CD8-positive, alpha-beta memory T cell (primary cell): ENCODE measurements at places on chromosomes 6 and 20.

DNA sequence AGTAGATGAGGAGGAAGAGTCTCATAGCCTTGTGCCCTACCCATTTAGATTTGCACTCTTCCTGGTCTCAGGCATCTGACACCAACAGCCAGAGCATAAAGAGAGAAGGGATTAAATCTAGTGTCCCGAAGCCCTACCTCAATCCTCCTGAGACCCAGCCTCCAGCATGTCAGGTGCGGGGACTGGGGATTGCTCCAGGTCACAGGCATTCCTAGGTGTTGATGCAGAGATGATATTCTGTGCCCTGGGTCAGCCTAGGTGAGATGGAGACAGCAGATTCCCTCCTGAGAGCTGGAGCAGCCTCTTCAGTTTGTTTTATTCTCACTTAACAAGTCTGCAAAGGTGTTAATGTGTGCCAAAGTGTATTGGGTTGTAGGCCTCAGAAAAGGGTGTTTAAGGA, 89.8 kb downstream of the ANKRD6 start:
- DNase-seq: no peak

GRCh38 chr6:23905133-23905815, 220.7 kb upstream of the NRSN1 start:
- no peak for DNase-seq

GRCh38 chr6:125013938-125014660, 51.9 kb downstream of the RNF217 start:
- no peak for DNase-seq

DNA sequence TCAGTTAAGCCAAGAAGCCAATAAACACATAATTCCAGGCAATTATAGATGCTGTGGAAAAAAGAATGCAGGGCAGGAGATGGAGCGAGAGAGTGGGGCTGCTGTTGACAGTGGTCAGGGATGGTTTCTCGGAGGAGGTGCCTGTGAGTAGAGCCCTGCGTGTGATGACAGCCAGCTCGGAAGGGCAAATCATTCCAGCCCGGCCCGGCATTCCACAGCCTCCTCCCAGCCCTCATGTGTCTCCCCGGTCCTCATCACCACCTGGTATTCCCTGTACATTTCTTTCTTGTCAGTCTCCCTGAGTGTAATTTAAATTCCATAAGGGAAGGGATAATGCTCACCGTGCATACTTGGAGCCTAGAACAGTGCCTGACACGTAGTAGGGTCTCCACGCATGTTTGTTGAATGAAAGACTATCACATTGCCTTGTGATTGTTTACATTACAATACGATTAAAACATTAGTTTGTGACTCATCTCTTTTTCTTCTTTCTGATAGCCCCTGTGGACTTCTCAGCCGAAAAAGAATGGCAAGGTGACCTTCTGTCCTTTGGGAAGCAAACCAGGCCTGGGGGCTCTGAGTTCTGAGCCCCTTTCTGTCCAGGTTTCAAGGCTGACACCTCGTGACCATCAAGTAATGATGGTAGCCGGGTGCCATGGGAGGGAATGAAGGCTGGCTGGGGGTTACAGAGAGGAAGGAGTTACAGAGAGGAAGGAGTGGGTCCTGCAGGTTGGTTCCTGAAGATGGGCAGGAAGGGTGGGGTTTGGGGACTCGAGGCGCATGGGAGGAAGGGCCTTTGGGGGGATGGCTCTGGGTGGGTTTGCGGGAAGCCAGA, 379.5 kb upstream of the SULF2 start:
- no peak for DNase-seq

GRCh38 chr20:7859356-7859802, 80.9 kb downstream of the HAO1 start:
- DNase-seq: no peak
